ENCODE measurements at places on chromosomes 2 and 18.

DNA sequence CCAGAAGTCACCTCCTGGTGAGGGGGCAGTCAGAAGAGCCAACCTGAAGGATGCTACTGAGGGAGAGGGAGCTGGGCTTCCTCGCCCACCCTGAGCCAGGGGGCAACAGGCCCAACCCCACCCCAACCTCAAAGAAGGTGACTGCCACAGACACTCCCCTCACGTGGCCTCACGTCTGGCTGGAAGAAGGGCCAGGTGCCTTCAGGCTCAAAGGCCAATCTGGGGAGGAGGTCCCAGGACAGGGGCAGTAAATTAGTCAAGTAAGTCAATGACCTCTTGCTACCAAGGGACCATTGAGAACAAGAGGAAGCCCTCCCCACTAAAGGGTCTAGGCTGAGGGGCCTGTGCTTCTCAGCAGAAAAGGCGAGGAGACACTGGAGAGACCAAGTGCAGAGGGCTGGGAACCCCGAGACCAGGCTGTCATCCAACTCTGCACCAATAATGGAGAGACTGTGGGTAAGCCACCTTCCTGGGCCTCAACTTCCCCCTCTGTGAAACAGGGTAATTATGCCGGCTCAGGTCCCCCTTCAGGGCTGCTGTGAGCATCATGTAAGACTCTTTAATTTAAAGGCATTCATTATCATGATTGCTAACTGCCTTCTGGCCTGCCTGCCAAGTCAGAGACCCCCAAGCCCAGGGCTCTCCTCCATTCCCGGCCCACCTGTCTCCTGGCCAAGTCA lies 20.2 kb upstream of the TNS1 start:
- DNase-seq = no peak

DNA sequence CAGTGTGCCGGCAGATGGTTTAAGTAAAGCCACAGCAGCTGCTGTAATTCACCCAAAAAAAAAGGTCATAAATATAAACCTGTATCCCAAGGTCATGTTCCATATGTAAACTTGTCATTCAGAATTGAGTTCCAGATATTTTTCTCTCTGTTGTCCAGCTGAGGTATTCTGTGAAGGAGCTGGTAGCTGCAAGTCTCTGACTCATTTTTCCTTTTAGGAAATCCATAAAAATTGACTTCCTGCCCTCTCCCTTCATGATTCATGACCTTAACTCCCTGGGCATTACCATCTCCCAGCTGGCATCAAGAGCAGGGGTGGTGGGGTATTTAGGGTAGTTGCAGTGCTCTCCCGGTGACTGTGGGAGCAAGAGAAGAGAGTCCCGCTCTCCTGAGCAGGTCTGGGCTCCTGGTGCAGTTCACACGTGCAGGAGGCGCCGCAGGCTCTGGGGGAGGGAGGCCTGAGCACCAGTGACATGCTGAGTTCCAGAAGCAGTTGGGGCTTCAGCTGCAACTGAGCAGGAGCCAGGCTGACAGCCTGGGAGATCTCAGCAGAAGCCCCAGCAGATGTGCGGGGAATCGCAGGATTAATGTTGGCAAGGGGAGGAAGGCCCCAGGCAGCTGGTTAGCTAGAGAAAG lies 192.6 kb downstream of the MGAT5 start:
- no peak for DNase-seq

GRCh38 chr18:60895181-60895580 lies 438.0 kb upstream of the CDH20 start:
- DNase-seq = no peak

GRCh38 chr2:12819103-12819475 lies 102.4 kb downstream of the TRIB2 start:
- DNase-seq = peak; percentile 91

DNA sequence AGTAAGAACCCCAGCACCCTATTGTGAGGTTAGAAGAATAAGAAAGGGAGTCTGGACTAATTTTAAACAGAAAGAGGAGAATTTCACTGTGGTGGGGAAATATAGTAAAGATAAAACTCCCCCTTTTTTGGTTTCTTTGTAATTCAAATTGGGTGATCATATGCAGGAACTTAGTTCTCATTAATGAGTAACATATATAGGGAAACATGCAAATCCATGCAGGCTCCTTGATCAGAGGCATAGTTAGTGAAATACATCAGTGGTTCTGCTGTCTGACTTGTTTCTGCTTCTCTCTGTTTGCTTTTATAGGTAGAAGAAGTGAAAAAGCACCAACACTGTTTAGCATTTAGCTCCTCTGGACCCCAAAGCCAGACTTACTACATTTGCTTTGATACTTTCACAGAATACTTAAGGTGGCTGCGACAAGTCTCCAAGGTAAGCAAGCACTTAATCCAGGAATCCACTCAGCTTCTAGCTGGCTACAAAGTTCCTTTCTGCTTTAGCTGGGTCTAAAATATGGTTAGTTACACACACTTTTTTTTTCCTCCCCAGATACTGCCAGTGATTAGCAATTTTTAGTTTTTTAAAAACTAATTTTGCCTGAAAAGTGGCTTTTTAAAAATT lies 123.2 kb downstream of the PHLPP1 start:
- no peak for DNase-seq

- DNase-seq = no peak
These were observed 141.6 kb upstream of the MSH6 start for GRCh38 chr2:47641366-47641765.

DNA sequence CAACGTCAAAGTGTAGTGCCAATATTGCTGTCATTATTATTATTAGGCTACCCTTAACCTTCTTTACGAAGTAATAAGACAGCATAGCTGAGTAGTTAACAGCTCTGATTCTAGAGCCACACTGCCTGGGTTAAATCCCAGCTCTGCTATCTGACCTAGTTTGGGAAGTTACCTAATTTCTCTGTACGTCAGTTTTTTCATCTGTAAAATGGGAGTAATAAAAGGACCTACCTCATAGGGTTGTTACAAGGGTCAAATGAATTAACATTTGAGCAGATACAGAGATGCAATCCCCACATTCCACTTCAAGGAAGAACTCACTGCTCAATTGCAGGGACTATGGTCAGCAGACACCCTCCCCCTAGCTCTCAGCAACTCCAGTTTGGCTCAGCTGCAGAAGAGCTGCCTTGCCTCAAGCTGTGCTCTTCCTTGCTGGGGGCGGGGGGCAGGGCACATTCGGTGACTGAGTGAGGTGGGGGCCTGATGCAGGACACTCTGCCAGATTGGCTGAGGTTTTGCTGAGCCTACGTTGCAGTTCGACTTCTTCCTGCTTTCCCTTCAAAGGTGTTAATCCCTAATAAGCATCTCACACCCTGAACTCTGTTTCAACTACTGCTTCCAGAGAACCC lies 11.0 kb upstream of the LGALSL start:
- no peak for DNase-seq

DNA sequence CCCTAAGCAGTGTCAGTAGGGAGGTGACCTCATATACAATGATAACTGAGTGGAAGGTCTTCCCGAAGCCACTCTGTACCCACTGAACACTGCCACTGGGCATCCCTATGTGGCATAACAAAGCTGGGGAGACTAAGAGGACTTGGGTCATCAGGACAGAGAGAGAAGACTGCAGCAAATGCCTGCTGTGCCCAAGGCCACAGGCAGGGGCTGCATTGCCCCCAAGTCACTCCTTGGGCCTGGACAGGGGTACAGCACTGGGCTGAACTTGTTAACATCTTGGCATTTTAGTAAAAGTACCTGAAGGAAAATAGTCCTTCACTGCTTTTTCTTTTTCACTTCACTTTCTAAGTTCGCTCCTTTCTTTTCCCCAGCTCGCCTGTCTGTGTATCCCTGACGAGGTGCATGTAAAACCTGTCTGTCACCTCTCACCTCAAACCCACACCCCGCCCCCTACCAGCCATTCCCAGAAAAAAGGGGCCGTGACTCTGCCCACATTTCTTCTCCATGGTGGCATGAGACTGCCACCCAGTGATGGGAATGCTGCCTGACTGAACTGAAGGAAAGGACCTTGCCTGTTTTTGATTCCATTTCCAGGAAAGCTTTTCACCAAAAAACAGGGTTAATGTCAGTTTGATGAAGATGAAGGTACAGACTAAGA lies 62.9 kb downstream of the MTHFD2 start:
- DNase-seq = no peak

DNA sequence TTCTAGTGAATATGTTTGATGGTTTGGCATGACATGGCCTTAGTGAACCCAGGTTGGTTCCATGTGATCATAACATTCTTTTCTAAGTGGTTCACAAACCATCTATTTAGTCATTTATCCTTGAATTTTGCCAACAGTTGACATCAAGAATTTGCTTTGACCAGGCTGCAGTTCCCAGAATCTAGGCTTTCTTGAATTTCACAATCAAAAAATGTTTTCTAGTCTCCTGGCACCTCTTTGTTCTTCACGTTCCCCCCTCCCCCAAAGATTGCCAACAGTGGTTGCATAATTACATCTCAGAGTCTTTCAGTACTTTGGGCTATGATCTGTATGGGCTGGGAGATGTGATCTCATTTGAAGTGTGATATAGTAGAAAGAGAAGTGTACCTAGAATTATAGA lies 124.0 kb downstream of the GATA6 start:
- no peak for DNase-seq

DNA sequence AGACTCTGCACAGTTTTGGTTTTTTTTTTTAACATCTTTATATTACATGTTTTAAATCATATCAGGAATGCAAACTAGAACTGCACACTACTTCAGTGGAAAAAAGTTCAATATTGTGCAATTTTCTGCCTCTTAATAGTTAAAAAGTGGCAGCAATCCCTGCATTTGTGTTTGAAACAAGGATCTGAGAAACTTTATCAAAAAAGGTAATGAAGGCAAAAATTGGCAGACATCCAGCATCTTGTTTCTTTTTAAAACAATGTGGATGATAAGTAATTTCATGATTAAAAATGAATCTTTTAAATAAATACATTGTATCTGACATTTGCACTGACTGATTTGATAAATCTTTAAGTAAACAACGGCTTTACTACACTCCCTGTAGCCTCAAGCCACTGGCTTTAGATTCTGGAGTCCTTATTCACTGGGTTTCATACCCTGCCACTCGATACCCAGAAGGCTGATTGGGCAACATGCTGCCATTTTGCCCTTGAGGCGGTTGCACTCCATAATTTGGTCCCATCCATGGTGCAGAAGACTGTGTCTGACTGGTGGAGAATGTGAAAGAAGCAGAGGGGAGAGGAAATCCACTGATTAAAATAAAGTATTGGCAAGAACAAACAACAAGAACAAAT lies 21.6 kb upstream of the C2orf42 start:
- no peak for DNase-seq

DNA sequence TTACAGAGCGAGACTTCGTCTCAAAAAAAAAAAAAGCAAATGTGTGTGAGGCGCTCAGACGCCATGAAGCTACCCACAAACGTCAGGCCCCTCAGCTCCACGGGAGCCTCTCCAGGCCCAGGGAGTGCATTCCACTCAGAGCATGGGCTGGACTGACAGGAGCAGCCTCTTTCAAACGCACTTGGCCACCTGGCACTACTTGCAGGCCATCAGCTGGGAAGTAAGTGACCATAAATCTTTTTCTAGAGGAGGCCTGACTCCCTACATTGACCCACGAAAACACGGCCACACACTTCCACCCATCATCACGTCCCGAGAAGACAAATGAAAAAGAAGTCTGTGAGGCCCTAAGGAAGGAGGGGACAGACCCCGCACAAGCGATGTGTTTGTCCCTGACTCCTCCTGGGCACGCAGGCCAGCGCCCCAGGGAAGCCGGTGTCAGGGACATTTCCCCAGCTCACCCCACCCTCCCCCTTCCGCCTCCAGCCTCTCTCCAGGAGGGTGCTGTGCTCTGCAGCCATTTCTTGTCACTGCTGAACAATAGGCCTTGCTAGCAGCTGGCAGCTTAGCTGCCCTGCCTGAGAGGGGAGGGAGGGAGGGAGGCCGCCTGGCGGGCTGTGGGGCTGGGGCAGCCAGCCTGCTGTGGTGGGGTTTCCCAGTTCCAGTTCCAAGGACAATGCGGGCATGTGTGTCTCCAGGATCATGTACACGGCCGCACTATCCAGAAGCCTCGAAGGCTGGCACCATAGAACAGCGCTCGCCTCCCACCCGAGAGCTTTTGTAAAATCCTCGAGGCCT lies 26.6 kb downstream of the SERTAD2 start:
- no peak for DNase-seq

GRCh38 chr18:76491473-76491775 lies 3.6 kb downstream of the ZNF516 start:
- no peak for DNase-seq

- no peak for DNase-seq
These were observed 4.3 kb downstream of the GPR17 start for GRCh38 chr2:127650041-127650784.

GRCh38 chr18:61334491-61334850 lies 1.2 kb downstream of the CDH20 start:
- no peak for DNase-seq

DNA sequence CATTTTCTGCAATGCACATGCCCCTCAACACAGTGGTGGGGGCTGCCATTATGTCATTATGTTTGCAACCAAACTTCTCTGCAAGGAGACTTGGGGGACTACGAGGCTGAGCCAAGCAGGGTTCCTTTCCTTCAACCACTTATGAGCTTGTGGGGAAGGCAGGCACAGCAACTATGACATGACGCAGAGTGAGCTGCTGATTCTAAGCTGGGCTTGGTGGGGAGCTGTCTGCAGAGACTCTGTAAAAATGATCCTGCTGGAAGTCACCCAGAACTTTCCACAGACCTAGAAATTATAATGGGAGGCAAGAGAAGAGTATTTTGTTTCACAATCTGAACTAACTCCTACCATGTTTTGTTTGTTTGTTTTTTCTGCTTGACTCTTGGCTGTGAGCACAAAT lies 55.6 kb downstream of the INPP5D start:
- DNase-seq = no peak

DNA sequence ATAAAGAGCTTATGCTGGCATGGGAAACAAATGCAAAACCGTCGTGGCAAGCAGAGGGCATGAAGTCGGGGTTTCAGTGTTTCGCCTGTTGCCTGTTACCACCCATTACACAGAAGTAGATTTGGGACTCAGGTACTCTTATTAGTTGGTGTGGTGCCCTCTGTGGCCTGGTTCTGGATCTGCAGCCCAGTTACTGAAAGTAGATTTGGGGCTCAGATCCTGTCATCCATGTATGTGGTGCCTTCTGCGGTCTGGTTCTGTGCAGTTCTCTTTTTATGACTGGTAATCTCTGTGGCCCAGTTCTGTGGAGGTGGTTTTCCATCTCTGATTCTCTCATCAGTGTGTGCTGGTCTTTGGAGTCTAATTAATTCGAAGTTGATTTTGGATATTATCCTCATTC lies 45.2 kb downstream of the ADNP2 start:
- no peak for DNase-seq

DNA sequence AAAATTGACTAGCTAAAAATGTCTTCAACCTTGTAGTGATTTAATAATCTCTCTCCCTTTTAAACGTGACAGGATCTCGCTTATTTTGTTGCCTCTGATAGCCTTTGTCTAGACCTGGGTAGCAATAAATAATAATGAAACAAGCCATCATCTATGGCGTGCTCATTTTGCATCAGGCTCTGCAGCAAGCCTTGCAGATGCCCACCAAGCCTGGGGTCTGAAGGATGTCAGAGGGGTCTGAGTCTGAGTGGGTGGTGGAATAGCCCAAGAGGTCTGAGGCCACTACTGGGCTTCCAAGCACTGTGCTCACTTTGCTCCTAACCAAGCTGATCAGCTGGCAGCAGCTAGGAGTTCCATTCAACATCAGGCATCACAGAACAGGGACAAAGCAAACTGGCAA lies 109.4 kb downstream of the GYPC start:
- no peak for DNase-seq

GRCh38 chr18:63063171-63063570 lies 256.4 kb downstream of the BCL2 start:
- DNase-seq = peak; percentile 6

Data from kidney glomerular epithelial cell (primary cell).